Kasumi-1 (cell line): ENCODE measurements at places on chromosomes 2 and 18.

DNA sequence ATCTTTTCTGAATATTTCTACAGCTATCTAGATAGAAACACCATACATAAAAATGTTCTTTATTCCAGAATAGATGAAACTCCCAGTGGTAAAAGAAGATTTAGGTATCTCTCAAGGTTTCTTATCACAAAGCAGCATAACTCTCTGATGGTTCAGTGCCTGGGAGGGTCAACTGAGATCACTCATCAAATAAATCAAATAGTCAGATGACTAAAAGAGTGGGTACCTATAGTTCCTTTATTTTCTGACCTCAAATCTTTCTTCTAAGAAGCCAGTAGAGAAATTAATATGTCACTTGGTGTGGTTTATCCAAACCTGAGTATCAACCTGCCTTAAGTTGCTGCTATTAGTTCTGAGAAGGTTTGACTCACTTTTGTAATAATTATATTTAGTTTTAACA is 120.9 kb downstream of the TMEFF2 start:
- no peak for DNase-seq

DNA sequence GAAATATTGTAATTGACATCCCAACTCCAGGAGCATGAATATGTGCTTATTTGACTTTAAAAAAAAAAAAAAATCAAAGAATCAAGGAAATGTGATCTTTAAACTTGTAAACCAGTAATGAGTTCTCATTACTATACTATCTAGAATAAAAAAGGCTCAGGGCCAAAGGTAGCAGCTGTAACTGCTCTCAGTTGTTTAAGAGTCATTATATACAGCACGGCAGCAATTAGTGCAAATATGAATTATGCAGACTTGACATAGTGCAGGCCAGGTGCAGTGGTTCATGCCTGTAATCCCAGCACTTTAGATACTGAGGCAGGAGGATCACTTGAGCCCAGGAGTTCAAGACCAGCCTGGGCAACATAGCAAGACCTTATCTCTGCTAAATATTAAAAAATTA is 125.7 kb upstream of the TTC39C start:
- no peak for DNase-seq

- no peak for DNase-seq
These were observed 222.8 kb downstream of the SOX11 start for GRCh38 chr2:5914811-5915611.

- no peak for DNase-seq
These were observed 1115.9 kb upstream of the ZEB2 start for GRCh38 chr2:145635706-145636427.

DNA sequence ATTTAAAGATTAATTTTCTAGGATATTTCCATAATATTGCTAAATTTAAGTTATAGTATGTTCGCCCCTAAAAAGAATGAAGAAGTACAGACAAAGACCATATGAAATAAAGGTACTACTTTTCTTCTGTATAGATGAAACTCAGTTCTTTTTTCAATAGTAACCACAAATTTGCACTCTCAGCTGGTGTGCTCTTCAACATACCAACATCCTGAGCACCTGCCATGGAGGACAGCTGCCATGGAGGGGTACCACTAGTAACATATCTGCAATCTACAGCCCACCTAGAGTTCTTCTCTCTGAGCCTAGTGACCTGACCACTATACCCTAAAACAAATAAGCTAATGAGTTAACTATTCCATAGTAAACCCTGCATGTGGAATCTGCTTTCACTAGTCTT is 36.8 kb upstream of the ERCC3 start:
- DNase-seq: no peak

DNA sequence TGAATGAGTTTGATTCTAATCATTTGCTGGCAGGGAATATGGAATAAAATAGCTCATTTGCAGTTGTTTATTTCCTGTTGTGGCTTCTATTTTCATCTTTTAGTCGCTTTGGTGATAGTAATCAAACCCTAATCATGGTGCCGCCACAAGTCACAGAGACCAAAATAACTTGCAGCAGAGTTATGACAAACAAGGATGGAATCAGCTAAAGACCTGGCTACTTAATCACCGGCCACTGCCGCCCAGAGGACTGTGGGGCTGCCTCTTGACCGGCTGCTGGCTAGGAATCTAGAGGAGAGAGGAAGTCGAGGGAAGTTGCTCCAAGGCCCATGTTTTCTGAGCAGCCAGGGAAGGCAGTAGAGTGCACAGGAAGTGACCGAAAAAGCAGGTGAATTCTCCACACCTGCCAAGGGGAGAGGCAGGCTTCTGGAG is 5.1 kb upstream of the SMAD7 start:
- no peak for DNase-seq

- no peak for DNase-seq
These were observed 501.2 kb upstream of the LRRTM4 start for GRCh38 chr2:78023356-78023755.

GRCh38 chr2:133296401-133296800 is 271.9 kb downstream of the NCKAP5 start:
- DNase-seq: no peak

- no peak for DNase-seq
These were observed 66.8 kb downstream of the ACSL3 start for GRCh38 chr2:222927600-222927999.

DNA sequence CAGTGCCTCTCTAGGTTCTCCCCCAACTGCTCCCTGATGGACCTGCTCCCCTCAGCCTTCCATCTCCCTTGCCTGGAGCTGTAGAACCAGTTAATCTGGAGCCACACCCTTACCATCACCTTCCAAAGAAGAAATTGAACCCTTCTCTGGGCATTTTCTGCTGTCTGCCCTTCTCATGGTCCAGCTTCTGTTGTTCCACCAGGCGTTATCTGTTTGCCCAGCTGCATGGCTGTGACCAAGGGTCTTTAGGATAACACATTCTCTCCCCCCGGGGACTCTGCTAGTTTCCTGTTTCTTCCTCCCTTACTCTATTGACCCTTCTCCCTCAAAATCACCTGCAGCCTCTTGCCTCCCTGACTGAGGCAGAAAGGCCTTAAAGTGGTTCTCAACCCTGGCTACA is 3.2 kb upstream of the ANKRD53 start:
- no peak for DNase-seq
